ENCODE measurements at places on chromosomes 4 and X.

DNA sequence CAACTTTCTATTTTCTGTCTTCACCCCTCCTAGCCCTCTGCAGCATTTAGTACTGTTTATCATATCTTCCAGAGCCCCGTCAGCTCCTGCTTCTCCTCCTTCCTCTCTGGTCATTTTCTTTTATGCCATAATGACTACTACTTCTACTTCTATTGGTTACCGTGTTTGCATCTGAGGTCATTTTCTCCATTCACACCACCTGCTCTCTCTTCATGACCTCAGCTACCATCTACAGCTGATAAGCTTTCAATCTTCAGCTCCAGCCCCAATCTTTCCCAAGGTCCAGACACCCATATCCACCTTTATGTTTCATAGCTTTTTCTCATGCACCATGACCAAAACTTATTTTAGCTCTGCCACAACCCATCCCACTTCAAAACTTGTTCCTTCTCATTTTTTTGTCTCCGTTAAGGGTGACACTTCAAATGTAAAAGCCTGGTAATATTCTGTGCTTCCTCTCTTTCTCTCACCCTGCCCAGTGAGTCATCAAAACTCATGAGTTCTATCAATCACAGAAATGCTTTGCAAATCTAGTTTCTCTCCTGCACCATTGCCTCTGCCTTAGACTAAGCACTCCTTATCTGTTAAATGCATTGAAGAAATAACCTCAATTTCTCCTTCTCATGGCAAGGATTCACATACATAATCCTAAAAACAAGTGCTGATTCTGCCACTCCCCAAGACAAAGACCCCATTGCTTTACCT lies 71.3 kb upstream of the IQCM start:
- no peak for DNase-seq

- no peak for DNase-seq
Measured at GRCh38 chr4:189200353-189200752, 740.3 kb upstream of the FRG1 start.

DNA sequence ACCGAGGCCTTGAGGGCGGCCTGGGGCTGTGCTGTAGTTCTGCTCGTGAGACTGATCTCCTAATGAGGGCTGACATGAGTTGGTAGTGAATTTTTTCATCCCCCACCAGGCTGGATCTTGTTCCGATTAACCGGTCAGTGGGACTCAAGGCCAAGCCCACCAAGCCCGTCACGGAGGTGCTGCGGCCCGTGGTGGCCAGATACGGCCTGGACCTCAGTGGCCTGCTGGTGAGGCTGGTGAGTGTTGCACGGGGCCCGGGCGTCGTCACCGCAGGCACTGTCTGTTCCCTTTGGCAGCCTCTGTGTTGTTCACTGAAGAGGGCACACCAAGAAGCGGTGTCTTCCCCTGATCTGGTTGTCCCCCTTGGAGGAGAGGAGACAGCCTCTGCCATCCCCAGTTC lies 18.4 kb upstream of the HGFAC start:
- no peak for DNase-seq

- no peak for DNase-seq
Measured at GRCh38 chr4:173703021-173703420, 173.0 kb upstream of the HAND2 start.

DNA sequence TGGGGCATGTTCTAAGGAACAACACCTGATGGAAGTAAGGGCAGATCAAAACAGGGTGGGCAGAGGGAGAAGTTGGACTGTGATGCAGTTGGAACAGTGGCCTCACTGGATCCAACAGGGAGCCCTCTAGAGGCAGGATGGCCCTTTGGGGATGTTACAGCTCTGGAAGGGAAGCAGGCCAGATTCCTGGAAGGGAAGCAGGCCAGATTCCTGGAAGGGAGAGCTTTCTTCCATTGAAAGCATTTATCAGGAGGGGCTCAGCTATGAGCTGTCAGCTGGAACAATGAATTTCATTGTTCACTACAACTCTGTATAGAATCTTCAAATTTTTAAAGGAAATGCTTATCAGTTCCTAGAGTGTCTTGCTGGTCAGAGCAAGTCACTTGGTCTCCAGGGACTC lies 17.7 kb downstream of the IL15 start:
- DNase-seq: no peak

DNA sequence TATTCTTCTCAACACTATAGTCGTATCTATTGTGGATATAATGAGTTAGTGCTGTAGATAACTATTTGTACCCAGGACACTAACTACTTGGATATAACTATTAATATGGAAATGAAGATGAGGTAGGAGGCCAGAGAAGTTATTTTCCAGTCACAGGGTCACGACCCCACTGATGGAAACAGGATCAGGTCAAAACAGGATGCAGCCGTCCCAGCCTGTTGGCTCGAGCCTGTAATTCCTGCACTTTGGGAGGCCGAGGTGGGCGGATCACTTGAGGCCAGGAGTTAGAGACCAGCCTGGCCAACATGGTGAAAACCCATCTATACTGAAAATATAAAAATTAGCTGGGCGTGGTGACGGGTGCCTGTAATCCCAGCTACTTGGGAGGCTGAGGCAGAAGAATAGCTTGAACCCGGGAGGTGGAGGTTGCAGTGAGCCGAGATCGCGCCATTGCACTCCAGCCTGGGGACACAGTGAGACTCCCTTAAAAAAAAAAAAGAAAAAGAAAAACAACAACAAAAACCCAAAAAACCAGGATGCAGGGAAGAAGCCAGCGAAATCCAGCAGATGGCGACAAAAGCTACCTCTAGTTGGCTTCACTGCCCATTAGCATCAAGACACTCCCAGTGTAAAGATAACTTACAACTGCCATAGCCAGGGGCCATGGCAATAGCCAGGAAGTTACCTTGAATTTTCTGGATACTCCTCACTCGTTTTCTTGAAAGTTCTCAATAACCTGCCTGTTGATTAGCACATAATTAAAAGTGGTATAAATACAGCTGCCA lies 37.9 kb upstream of the NKAP start:
- DNase-seq: no peak

DNA sequence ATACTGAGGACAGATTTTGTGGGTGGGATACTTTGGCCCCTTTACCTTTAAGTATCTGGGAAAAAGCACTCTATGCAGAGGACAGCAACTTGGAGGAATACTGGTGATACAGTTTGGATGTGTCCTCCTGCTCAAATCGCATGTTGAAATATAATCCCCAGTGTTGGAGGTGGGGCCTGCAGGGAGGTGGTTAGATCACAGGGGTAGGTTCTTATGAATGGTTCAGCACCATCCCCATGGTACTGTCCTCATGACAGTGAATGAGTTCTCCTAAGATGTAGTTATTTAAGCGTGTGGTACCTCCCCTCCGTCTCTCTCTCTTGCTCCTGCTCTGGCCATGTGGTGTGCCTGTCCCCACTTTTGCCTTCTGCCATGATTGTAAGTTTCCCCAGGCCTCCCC lies 24.6 kb downstream of the GPAT3 start:
- no peak for DNase-seq

- peak; percentile 88 for DNase-seq
Measured at GRCh38 chr4:82890901-82891706, at the start of gene SEC31A. Gene SEC31A, minus strand, starts transcription at chr4:82891153. Its CDS starts 9,217 bp downstream, at chr4:82881936.

DNA sequence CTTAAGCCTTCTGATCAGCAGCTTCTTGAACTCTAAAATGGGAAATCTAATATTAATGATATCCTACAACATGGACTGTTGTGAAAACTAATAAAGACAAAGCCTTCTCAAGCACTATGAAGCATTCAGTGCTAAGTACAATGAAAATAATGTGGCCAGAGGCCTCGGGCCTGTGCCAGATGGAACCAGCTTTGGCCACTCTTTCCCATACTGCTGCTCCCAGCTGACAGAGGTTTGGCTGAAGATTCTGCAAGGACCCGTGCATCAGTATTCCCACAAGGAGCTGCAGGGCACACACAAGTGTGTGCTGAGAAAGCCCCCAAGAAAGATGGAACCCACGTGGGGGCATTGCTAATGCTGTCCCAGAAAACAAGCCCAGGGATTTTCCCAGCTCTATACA lies 60.5 kb upstream of the RPL34 start:
- DNase-seq: no peak

DNA sequence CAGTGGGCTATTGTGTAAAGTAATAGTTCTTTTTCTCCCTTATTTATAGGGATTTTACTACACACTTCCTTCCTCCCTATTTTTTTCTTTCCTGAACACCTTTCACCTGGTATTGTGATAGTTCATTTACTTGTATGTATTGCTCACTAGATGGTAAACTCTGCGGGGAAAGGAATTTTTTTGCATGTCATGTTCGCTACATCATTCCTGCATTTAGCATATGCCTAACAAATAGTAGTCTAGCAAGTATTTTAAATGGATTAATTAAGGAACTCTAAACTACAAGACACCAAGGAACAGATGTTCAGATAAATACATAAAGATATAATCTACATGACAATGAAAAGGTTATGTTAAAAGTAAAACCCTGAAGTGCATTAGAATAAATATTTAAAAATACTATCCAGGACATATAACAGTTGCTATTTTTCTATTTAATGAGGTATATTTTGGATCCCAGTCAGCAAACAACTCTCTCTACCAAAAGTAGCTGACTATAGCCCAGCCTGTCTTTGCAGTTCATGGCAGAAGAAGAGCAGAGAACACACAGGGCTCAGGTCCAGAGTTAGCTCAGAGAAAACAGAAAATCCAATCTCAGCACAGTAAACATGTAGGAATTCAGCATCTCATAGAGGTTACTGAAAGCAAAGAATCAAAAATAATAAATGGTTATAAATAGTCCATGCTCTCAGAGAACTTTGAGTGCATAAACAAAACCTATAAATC lies 87.8 kb downstream of the PACRGL start:
- DNase-seq: no peak

DNA sequence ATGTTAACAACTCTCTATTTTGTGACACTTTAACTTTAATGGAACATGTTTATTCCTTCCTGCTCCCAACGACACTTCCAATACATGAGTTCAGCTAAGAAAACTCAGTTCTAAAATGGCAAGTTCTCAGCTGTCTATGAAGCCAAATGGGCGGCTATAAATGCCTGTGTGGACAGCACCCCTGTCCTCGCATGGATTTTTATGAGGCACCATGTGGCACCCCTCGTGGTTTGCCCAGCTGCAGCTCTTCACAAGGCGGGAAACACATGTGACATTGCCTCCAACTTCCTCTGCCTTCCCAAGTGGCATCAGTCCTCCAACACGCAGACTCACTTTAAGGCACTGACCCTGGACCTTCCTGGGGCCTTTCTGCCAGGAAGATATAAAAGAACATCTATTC lies 48.0 kb downstream of the SH3RF1 start:
- no peak for DNase-seq

DNA sequence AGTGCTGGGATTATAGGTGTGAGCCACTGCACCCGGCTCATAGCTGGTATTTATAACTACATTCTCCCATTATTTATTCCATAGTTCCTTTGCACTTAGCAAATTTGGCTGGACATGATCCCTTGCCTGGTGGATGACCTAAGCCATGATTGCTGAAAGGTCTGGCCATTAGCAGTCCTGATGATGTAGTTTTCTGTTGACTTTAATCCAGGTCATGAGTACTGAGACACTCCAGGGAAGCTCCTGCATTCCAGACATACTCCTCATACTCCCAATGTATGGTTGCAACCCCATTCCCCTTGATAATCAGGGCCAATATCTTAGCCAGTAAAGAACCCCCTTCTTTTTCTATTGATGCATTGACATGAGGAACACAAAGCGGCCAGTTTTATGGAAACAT lies 24.4 kb upstream of the MGST2 start:
- no peak for DNase-seq

GRCh38 chr4:56995525-56995924 lies 16.8 kb downstream of the POLR2B start:
- DNase-seq: no peak

DNA sequence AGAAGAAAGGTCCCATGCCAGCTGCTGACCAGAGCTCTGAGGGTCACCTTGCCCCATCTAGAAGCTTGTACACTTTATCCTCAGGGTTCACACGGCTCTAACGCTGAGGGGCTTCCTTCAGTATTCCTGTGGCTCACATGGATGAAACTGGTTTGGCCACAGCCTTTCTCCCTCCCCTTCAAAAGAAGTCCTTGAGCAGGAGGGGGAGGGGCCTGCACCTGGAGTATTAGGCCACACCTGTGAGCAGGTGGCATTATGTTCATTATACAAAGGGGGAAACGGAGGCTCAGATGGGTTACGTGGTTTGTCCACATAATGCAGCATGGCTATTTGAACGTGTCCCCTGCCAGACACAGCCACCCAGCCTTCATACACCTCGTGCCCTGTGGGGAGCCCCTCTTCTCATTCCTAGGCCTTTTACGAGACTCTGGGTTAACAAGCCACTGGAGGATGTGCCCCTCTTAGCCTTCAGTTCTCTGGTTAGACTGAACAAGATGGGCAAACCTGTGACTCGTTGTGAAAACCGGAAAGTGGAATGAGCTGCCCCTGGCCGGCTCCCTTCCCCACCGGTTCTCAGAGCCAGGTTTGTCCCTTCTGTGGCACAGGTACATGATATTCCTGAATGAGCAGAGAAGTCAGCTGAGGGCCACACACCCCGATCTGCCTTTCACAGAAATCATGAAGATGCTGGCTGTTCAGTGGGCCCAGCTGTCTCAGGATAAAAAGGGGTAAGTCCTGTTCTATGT lies 27.2 kb upstream of the JAKMIP1 start:
- DNase-seq: no peak

GRCh38 chr4:105963461-105964400 lies 68.5 kb downstream of the NPNT start:
- no peak for DNase-seq

- DNase-seq: no peak
Measured at GRCh38 chrX:12141511-12141910, 3.2 kb downstream of the FRMPD4 start.

- no peak for DNase-seq
Measured at GRCh38 chrX:118983513-118983912, 9.1 kb downstream of the LONRF3 start.

- DNase-seq: no peak
Measured at GRCh38 chr4:82415922-82416365, 14.3 kb downstream of the HNRNPDL start.

DNA sequence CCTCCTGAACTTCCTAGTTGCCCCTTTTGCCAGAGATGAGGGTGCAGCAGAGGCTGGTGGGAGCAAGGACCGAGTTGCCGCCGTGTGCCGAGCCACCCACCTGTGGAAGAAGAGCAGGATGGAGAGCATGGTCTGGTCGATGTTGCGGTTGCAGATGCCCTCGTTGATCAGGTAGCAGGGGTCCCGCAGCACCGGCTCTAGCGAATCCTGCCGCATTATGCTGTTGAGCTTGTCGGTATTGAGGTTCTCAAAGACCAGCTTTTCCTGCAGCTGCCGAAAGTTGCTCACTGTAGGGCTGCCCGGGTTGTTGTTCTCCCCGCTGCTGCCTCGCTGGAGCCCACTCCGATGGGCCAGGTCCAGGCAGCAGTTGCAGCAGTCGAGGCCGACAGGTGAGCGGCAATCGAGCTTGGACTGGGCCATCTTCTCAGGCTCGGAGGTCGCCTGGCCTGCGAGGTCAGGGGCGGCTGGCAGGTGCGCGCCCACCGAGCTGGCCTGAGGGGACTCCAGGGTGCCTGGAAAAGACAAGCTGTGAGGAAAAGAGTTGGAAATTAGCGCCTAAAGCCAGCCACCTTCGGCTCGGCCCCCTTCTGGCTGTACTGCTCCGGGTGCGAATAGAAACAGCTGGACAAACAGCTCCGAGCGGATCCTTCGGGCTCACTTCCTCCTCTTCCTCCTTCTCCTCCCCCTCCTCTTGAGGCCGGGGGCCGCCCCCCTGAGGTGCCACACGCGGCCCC lies 420 bp downstream of the TSC22D3 start:
- no peak for DNase-seq
